ENCODE measurements at places on chromosomes 7 and 10. TPM values are rescaled to one million over a fixed set of nuclear protein-coding genes. Genes with fewer than 3 reads are reported as not detected.

PDLIM1 gene
- total RNA-seq, result 106 TPM

EPC1 gene
- total RNA-seq, result 12.1 TPM

KCNIP2 gene
- total RNA-seq, result not detected

PANK1 gene
- 2.3 TPM for total RNA-seq

DGKB gene
- not detected for total RNA-seq

LHFPL3 gene
- not detected for total RNA-seq

PRSS1 gene
- total RNA-seq, result not detected

SLC26A3 gene
- total RNA-seq, result not detected

SLC18A3 gene
- not detected for total RNA-seq

IMMP2L gene
- 2.5 TPM for total RNA-seq

UPK3B gene
- 1.1 TPM for total RNA-seq

PLCE1 gene
- 0.13 TPM for total RNA-seq

TSPAN12 gene
- total RNA-seq, result 10.4 TPM

ZNF365 gene
- 0.33 TPM for total RNA-seq

NRG3 gene
- total RNA-seq, result 0.20 TPM

SFXN4 gene
- 18.8 TPM for total RNA-seq

TRIM50 gene
- not detected for total RNA-seq

CYP2E1 gene
- under 0.01 TPM for total RNA-seq

PIP gene
- total RNA-seq, result not detected

ZFAND2A gene
- 25.5 TPM for total RNA-seq
